Activated B cell treated with CpG ODN at 0.5 μM for 24 hours (primary cell): ENCODE measurements at places on chromosomes 11 and 22.

GRCh38 chr11:561148-562003 is 606 bp downstream of the RASSF7 start:
- DNase-seq: no peak

DNA sequence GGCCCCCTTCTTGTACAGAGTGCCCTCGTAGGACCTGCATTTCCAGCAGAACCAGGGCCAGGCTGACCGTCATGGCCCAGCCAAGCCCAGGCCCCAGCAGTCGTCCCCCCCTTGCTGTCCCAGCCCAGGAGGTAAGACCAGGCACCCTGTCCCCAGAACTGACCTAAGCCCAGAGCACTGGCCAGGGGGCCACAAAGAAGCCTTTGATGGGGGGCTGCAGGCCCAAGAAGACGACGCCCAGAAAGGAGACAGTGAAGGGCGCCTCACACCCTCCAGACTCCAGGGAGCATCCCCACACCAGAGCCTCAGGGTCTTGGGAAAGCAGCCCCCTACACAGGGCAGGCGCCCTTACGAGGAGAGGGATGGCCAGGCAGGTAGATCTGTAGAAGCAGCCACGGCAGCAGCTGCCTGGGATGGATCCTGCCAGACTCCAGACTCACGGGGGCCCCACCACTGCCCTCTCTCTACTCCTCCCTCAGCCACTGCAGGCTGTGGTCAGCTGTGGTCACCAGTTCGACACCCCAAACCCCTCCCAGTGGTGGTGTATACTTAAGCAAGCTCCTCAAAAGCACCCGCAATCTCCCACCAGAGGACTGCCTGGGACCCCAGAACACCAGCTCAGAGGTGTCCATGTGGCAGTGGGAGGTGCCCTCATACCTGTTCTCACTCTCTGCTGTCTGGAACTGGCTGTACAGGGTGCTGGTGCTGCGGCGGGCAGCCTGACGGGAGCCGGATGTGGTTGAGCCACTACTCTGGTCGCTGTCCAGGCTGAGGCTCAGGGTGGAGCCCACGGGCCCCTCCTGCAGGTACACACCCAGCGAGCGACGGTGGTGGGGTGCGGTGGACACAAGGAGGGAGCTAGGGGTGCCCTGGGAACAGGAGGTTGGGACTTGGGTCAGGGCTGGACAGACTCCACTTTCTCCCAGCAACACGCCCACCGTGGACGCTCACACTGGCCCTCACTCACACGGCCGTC is 27.0 kb downstream of the SBF1 start:
- DNase-seq: no peak

DNA sequence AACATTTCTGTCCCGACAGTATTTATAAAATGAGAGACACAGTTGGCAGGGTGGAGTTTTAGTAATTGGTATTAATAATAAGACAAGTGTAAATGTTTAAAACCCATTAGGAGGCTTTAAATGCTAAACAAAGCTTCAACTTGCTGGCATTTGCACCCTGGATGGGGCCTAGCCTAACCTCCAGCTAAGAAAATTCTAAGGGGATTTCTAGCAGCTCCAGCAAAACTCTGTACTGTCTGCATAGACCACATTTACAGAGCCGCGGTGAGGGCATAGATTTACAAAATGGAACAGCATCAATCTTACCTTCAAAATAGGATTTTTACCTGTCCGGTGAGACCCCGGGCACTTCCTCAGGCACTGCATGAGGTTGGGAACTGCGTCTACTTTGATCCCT is 113.9 kb upstream of the ANO1 start:
- DNase-seq: no peak

DNA sequence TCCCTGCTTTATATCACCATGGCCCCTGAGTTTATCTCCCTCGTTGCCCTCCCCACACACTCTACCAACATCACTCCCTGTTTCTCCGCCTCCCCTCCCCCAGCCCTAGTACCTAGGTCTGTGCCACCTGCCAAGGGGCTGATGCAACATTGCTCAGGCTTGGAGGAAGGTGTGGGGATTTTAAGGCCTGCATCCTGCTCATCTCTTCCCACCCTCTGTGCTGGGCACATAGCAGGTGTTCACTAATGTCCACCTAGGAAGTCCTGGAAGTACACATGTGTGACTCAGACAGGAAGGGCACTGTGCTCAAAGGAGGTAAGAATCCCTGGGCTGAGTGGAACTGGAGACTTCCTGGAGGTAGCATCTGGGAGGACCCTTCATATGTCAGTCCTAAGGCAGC is 37.0 kb downstream of the PDE2A start:
- no peak for DNase-seq

DNA sequence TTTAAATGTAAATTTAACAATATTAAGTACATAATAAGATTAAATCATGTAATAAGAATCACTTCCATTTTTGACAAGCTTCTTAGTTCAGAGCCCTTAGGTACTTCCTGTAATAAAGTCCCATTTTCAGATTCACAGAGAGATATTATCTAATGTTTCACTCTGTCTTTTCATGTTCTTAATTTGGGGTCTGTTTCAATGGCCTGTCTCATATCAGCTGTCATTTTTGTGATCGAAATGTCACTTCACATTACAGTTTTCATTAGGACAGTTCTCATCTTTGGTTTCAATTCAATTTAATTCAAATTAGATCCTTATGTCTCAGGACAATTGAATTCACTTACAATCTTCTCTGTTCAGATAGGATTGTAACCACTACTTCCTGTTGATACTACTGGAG is 22.6 kb upstream of the OLFML1 start:
- no peak for DNase-seq

DNA sequence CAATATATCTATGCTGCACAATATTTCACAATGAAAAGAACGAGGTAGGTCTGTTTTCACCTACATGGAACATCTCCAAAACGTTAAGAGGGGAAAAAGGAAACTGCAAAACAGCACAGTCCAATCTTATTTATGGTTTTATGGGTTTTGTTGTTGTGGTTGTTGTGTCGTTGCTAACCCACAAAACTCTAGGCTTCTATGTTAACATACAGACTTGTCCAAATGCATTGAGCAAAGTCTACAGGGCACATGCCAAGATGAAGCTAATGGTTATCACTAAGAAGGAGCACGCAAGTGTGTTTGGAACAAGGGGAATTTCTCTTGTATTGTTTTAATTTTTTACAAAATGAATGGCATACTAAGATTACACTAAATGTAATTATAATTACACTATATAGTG is 48.6 kb downstream of the AHNAK start:
- DNase-seq: no peak

- no peak for DNase-seq
These were observed 305.9 kb downstream of the BRD1 start for GRCh38 chr22:49521787-49522224.

DNA sequence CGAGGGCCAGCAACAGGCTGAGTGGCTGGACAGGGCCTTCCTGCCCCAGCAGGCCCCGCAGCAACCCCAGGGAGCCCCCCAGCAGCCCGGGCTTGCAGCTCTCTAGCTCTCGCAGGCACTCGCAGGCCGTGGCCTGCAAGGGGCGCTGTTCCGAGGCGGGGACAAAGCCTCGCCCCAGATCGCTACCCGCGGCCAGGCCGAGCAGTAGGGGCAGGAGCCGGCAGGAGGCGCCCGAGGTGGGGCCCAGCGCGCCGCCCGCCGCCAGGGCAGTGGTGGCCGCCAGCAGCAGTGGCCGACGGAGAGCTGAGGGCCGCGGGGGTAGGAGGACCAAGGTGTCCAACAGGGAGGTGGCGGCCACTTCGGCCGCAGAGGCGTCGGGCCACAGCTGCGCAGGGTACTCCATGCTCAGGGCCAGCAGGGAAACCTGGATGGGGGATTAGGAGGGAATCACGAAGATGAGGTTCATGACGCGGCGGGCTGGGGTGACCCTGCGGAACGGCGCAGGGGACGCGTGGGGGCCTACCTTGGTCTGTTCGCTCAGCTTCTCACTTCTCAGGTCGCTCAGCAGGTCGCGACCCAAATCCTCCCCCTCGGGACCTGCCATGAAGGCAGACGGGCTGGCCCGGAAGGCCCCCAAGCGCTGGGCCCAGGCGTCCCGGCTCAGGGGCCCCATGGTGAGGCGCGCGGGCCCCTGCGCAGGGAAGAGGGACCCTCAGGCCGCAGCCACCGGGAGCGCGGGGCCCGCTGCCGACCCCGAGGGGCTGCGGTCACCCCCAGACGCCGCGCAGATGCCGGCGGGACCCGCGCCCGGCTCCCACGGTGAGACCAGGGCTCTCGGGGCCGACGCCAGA is 632 bp downstream of the AP5B1 start:
- DNase-seq: peak; percentile 78

DNA sequence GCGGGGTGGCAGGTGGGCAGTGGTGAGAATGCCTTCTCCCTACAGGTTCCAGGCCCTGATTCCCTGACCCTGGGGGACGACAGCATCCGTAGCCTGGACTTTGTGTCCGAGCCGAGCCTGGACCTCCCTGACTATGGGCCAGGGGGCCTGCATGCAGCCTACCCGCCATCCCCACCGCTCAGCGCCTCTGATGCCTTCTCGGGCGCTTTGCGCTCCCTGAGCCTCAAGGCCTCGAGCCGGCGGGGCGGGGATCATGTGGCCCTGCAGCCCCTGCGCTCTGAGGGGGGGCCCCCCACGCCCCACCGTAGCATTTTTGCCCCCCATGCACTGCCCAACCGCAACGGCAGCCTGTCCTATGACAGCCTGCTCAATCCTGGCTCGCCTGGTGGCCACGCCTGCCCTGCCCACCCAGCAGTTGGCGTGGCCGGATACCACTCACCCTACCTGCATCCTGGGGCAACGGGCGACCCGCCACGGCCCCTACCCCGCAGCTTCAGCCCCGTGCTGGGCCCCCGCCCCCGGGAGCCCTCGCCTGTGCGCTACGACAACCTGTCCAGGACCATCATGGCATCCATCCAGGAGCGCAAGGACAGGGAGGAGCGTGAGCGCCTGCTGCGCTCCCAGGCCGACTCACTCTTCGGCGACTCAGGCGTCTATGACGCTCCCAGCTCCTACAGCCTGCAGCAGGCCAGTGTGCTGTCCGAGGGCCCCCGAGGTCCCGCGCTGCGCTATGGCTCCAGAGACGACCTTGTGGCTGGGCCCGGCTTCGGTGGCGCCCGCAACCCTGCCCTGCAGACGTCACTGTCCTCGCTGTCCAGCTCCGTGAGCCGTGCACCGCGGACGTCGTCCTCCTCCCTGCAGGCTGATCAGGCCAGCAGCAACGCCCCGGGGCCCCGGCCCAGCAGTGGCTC is 7.9 kb downstream of the CCDC188 start:
- no peak for DNase-seq

- DNase-seq: no peak
These were observed 112.0 kb upstream of the ARHGAP42 start for GRCh38 chr11:100574894-100575769.

DNA sequence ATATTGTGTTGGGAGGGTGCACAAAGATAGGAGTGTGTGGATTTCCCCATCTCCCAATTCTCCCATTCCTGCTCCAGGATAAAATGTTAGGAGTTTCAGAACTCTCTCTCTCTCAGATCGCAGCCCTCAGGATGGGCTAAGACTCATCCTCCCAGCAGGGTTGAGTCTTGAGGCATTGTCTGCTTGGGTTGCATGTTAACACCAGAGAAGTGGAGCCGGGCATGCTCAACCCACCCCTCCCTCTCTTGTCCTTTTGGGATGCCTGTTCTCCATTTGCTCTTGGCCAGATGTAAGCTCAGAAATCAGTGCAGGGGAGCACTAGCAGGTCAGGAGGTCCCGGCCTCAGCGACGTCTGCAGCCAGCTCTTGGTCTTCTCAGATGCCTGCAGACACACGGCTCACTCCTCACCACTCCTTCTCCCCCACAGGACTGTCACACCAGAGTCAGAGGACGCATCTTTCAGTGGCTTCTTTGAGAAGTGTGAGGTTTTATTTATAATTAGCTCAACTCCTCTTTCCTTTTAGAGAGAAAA is 1456.5 kb downstream of the TBC1D22A start:
- DNase-seq: no peak

DNA sequence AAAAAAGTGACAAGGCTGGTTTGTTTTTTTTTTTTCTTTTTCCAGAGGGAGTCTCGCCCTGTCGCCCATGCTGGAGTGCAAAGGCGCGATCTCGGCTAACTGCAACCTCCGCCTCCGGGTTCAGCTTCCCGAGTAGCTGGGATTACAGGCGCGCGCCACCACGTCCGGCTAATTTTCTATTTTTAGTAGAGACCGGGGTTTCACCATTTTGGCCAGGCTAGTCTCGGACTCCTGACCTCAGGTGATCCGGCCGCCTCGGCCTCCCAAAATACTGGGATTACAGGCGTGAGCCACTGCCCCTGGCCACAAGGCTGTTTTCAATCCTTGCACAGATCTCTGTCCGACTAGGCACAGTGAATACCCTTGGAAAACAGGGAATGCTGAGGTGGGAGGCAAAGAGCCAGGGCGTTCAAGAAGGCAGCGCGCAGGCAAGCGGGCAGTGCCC is 566 bp downstream of the ATP6V1E1 start:
- DNase-seq: no peak

DNA sequence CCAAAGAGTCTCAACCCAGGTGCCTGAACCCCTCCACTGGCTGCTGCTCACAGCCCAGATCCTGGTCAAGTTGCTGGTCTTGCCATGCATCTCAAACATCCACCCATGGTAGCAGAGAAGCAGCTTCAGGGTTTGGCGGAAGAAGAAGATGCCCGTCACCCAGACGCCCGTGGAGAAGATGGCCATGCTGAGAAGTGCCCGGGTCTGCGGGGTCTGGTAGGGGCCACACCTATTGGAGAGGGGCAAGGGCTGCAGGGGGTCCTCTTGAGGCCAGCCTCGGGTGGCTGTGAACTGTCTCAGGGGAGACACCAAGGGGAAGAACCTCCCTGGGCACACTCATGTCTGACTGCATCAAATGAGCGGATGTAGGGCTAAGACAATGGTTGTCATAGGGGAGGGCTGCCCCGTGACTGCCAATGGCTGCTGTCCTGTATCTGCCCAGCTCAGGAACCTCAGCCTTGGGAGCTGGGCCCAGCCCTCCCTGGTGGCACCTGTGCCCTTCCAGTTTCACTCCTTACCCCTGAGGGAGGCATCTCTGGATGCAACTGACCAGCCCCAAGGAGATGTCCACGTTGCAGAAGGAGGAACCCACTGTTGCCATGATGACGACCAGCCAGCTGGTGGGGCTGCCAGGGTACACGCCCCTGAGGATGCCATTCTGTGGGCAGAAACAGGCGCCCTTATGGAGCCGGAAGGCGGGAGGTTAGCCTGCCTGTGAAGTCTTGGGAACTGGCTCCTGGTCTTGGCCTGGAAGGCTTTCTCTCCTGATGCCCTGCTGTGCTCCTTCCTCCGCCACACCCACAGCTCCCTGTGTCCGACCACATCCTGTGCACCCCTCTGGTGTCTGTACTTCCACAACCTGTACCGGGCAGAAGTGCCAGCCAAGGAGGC is 1.2 kb downstream of the CPT1B start:
- DNase-seq: no peak

DNA sequence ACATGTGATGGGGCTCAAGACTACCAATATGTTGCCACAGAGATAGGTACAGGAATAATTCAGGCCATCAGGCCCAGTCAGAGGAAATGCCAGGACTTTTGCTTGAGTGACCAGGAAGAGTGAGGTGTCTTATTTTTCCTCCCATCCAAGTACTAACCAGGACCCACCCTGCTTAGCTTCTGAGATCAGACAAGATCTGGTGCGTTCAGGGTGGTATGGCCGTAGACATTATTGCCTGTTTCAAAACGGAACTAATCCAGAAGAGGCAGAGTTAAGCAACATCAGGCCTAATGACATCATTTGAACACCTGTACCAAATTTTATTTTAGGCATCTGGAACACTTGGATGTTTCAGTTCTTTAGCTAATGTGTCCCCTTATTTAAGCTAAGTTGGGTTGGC is 205.5 kb upstream of the POU2AF2 start:
- DNase-seq: no peak
